M059J (cell line): ENCODE measurements at places on chromosomes 7 and 10. TPM values are rescaled to one million over a fixed set of nuclear protein-coding genes. Genes with fewer than 3 reads are reported as not detected.

Gene JAZF1
- total RNA-seq: 6.7 and 6.9 TPM in 2 replicates

Gene ADARB2
- not detected in 2 replicates for total RNA-seq

Gene HOXA4
- 4.9 and 5.8 TPM in 2 replicates for total RNA-seq

Gene PIP
- not detected in 2 replicates for total RNA-seq

Gene CFAP46
- total RNA-seq: not detected in 2 replicates

Gene SPDYE2
- not detected in 2 replicates for total RNA-seq

Gene UCMA
- not detected in 2 replicates for total RNA-seq

Gene PPP1R9A
- 0.25 and 0.69 TPM in 2 replicates for total RNA-seq

Gene UCN3
- not detected in 2 replicates for total RNA-seq

Gene TMEM270
- total RNA-seq: 0.17 and 0.32 TPM in 2 replicates

Gene TFEC
- 0.02 and 0.32 TPM in 2 replicates for total RNA-seq

Gene TSPAN15
- 109 and 179 TPM in 2 replicates for total RNA-seq

Gene DNAJB9
- 24.0 and 25.6 TPM in 2 replicates for total RNA-seq

Gene OR2A12
- not detected in 2 replicates for total RNA-seq

Gene NACAD
- 0.54 and 3.2 TPM in 2 replicates for total RNA-seq

Gene BMPER
- 1.5 and 2.3 TPM in 2 replicates for total RNA-seq

Gene TMEM229A
- total RNA-seq: not detected in 2 replicates

Gene BAMBI
- total RNA-seq: 23.1 and 23.7 TPM in 2 replicates

Gene FAM25C
- not detected in 2 replicates for total RNA-seq

Gene SLC26A5
- total RNA-seq: not detected in 2 replicates

Gene ZNF777
- total RNA-seq: 6.3 and 9.9 TPM in 2 replicates

Gene GRID2IP
- total RNA-seq: 0.02 TPM in 1 of 2 replicates, not detected in the other

Gene DCLRE1A
- 6.9 and 10.4 TPM in 2 replicates for total RNA-seq

Gene LGI1
- 0.39 TPM in 1 of 2 replicates, not detected in the other for total RNA-seq

Gene MARCHF5
- total RNA-seq: 12.9 and 23.9 TPM in 2 replicates

Gene MSMB
- total RNA-seq: not detected in 2 replicates
